ENCODE measurements at places on chromosomes 3 and 15.

DNA sequence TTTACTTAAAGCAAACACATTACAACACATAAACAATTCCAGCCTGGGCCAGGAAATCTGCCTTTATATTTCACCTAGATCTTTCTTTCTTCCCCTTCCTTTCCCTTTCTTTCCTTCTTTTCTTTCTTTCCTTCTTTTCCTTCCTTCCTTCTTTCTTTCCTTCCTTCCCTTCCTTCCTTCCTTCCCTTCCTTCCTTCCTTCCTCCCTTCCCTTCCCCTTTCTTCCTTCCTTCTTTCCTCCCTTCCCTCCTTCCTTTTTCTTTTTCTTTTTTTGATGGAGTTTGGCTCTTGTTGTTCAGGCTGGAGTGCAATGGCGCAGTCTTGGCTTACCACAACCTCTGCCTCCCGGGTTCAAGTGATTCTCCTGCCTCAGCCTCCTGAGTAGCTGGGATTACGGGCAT, 24.1 kb upstream of the BNIP2 start:
- DNase-seq = no peak

DNA sequence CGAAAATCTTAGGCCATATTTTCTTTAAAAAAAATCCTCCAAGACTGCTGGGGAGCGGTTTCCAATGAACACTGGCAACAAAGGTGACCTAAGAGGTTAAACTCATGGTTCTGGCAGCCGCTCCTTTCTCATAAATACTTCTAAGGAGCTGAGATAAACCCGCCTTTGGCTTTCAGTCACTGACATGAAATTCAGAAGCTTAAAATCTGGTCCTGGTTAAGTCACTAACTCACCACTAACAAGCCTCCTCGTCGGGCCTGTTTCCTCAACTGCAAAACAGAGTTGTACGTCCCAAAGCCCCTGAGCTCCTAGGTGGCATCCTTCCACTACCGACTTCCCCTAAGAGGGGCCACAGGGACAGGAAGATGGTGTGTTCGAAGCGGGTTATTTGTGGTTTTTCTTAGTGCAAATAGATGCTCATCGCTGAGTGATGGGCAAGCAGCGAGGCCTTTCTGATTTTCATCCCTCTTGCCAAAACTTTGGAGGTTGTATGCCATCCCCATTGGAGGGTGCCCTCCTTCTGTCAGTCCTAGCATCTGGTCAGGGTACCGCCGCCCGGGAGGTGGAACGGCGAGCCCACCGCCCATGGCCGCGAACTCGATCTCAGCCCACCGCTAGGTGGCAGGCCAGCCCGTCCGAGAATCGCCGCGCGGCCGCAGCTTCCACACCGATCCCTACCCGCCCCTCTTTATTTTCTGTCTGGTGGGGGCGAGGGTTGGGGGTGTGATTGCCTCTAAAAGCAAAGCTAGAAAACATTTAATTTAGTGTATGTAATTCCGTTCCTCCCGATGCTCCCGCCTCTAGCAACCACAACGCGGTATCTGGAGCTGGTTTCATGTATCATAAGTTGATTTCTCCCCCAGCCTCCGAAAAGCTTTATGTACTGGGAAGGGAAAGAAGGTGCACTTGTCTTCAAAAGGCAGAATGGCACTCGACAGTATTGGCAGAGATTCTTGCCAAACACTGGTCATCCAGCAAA, 4.6 kb downstream of the BCL6 start:
- peak; percentile 81 for DNase-seq

DNA sequence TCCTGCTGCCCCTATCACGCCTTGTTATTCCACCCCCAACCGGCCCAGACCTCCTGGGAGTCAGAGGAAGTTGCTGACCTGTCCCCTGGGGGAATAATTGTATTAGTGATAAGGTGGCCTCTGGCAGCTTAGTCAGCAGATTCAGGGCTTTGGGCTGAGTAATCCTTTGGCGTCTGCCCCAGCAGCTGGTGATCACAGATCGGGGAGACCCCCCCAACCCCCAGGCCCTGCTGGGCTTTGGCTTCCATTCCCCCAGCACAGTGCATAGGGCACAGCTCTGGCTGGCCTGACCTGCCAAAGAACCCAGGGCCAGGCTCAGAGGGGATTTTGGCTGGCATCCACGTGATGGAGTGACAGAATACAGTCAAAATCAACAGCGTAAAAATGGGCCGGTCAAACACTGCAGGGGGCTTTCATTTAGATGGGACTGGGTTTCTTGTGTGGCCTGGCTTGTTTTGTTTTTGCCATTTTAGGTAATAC, 3.9 kb upstream of the NR2E3 start:
- DNase-seq = no peak

DNA sequence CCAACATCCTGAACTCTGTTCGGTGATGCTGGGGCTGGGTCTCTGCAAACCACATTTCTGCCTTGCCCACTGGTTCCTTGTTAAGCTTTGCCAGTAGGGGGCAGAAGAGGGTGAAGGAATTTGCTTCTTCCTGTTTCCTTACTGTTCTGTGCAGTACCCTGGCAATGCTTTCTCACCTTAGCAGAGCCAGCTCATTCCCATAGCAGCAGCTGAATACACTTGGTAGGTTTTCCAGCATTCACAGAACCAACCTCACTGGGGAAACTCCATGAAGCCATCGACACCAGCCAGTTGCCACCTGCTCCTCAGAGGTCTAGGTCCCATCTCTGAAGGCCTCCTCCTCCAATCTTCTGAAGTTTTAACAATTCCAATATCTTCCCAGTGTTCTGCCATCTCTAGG, 308.4 kb downstream of the PDCD6IP start:
- DNase-seq = peak; percentile 6

DNA sequence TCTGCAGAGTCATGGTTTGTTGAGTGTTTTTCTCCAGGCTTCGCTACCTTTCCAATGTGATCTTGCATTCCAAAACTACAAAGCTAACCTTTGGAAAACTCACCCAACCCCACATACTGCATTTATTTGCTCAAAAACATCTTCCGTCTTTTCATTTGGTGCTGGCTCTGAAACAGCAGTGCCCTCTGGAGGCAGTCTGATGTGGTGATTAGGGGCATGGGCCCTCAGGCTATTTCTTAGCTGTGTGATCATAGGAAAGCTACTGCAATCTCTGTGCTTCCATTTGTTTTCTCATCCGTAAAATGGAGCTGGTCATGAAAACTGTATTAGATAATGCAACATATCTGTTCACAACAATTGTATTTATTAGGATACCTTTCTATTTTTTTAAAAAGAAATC, 47.0 kb downstream of the MTHFS start:
- no peak for DNase-seq

GRCh38 chr3:72421786-72422185, 426.5 kb downstream of the SHQ1 start:
- no peak for DNase-seq

- DNase-seq = no peak
Observed at GRCh38 chr3:12995389-12996180, 77.6 kb downstream of the IQSEC1 start.

GRCh38 chr15:39235084-39235795, 345.6 kb upstream of the THBS1 start:
- no peak for DNase-seq

DNA sequence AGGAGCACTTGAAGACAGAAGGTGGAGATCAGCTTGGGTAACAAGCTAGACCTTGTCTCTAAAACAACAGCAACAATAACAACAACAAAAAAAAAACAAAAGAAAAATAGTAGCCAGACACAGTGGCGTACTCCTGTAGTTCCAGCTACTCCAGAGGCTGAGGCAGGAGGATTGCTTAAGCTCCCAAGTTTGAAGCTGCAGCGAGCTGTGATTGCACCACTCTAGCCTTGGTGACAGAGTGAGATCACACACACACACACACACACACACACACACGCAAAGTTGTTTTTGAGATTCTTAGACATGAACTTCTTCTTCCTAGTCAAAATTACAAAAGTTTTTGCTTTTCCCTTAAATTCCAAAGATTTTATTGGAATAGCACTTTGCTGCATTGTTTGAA, 93.0 kb upstream of the IGSF10 start:
- DNase-seq = no peak

GRCh38 chr3:24344784-24345439, 149.7 kb downstream of the THRB start:
- peak; percentile 79 for DNase-seq

- DNase-seq = no peak
Observed at GRCh38 chr3:25592510-25592968, 72.2 kb downstream of the TOP2B start.

- DNase-seq = no peak
Observed at GRCh38 chr15:90873488-90873997, 5.2 kb downstream of the FURIN start.

- DNase-seq = no peak
Observed at GRCh38 chr3:160784853-160785252, 28.8 kb downstream of the PPM1L start.

DNA sequence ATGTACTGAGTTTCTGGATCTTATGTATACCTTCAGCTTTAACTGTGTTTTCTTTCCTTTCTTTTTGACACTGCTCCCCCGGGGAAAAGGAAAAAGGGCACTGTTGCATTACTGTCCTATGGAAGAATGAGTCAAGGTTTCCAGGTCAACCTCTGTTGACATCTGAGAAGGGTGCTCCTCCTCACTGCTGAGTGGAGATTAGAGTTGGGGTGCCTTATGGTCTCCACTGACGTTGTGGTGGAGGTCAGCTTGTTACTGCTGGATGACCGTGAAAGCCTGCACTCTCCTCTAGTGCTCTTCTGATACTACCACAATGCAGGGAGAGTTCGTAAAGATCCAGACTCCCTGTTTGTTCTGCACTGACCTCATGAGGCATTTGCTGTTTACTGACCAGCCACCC, 252.1 kb upstream of the GRM7 start:
- no peak for DNase-seq

DNA sequence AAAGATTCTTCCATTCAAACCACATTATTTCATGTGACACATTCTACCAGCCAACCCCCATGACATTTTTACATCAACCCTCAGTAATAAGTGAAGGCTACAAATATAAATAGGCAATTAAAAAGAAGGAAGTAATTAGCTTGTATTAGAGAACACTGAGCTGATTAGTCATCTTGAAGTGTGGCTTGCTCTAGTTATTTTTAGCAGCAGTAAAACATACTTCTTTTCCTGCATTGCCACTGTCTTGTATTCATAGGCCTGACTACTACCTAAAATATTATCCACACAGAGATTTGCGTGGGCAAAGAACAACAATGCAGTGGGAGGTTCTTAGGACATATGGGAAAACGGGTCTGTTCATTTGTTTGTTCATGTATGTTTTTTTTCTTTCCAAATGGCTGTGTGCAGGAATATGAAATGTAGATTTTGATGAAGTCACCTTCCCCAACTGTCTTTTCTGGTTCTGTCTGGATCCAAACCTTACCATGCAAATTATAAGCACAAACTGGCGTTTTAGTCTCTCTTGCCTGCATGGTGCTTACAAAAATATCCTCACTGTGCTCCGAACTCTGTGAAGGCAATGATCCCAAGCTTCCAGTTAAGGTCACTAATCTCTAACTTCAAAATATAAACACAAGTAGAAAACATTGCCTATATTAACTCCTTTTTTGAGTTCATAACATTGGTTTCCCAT, 31.5 kb upstream of the TM4SF4 start:
- no peak for DNase-seq

DNA sequence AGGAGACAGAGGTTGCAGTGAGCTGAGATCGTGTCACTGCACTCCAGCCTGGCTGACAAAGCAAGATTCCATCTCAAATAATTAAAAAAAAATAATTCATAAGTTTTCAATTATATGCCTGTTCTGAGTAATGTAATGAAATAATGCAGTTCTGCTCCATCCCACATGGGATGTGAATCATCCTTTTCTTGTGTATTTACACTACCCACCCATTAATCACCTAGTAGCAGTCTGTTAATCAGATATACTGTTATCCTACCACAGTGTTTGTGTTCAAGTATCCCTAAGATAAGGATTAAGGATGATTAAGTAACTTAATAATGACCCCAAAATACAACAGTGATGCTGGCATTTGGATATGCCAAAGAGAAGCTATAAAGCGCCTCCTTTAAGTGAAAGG, 38.8 kb downstream of the PIGB start:
- DNase-seq = no peak

GRCh38 chr15:26166429-26166828, 303.3 kb upstream of the ATP10A start:
- no peak for DNase-seq

GRCh38 chr15:57734860-57735259, 28.3 kb downstream of the POLR2M start:
- DNase-seq = no peak

DNA sequence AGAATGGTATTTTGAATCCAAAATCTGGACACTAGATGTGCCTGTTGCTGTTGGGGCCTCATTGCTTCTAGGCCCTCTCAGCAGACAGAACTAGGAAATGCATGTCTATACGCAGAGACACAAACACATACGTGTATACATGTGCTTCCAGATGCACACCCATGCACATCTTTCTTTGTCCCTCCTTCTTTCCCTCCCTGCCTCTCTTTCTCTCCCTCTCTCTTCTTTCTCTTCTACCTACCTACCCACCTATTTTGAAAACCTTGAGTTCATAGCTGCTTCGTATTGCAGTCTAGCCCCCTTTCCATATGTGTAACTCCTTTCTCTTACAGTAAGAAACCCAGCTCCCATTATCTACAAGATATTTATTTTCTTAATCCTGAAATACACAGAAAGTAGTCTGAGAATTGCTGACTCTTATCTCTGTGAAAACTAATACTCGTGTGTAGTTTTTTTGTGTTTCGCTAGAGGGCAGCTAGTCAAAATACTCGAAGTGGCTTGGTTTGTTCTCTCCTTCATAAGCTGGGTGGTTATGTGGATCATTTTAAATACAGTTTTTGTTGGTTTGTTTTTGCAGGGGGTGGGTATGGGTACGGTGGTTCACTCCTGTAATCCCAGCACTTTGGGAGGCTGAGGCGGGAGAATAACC, 18.5 kb downstream of the RPL32 start:
- no peak for DNase-seq

GRCh38 chr3:99410789-99411311, 227.5 kb upstream of the COL8A1 start:
- DNase-seq = no peak

- no peak for DNase-seq
Observed at GRCh38 chr15:34821831-34822230, 26.5 kb upstream of the ACTC1 start.

DNA sequence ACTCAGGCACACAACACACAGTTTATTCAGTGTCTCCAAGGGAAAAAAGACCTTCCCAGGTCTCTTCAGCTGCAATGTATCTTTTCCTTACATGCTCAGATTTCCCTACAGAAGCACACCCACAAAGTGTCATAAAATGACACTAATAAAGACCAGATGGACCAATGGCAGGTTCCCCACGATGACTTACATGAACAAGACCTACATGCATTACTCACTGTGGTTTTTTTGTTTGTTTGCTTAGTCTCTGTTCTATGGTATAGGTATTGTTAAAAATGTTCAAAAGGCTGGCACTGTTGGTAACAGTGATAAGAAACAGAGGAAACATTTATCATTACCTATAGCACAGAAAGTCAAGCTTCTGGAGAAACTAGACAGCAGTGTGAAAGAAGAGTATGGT, 318.2 kb upstream of the TMCO5A start:
- no peak for DNase-seq

DNA sequence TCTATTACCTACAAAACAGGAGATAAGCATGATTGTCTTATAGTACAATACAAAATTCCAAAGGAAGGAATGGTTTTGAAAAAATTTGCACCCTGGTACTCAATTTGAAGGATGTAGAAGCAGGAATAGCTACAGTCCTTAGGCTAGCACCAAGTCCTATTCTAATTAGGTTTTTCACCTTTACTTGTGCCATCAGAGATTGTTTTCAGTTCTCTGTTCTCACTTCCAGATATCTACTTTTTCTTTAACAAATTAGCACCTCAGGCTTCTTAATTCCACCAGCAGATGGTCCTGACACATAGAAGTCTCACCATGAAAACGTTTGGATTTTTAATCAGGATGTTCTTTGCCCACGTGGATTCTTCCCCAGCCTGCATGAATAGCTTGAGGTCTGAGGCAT, 43.8 kb downstream of the IL5RA start:
- DNase-seq = no peak
